Foreskin keratinocyte (primary cell): ENCODE measurements at places on chromosomes 5 and 9. TPM values are rescaled to one million over a fixed set of nuclear protein-coding genes. Genes with fewer than 3 reads are reported as not detected.
A peak's percentile ranks its signal among the peaks of the same experiment; 100 is the strongest.

INSL4 gene
- total RNA-seq = not detected in 2 replicates

LHX6 gene
- 0.11 and 0.44 TPM in 2 replicates for total RNA-seq

CCL27 gene
- total RNA-seq = 0.49 and 0.95 TPM in 2 replicates

PRSS3 gene
- 89.9 and 199 TPM in 2 replicates for total RNA-seq

ARL10 gene
- 4.2 and 5.2 TPM in 2 replicates for total RNA-seq

MRPL50 gene
- 13.0 and 14.0 TPM in 2 replicates for total RNA-seq

- peak; percentile 34 for DNase-seq
These were observed 255.6 kb upstream of the IZUMO3 start for GRCh38 chr9:24801344-24801743.

- no peak for DNase-seq
These were observed 67.3 kb upstream of the ZFR start for GRCh38 chr5:32511776-32512374.

GRCh38 chr9:113577525-113578261 is 114.2 kb downstream of the RGS3 start:
- no peak for DNase-seq

DNA sequence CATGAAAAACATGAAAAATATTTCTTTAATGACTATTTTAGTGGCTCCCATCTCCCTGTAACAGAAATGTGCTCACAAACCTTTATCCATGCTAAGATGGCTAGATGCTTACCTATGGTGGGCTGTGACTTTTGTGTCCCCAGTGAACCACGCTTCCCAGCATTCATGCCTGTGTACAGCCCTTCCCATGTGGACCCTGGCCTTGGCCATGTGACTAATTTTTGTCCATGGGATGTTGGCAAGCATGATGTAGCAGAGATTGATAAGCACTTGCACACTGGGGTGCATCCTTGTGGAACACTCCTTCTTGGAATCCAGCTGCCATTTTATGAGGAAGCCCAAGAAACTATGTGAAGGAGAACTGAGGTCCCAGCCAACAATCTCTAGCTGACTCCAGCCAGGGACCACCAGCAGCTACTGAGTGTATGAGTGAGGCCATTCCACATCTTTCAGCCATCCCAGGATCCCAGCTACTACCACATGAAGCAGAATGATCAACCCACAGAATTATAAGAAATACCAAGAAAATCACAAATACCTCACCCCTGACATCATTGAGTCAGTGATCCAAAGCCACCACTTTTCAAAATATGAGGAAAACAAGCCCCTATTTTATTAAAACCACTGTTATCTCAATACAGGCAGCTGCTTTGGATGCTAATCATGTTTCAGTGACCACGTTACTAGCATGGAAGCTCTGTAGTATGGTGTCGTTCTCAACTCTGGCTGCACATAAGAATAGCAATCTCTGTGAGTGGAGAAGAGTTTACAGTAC is 16.1 kb upstream of the RAI14 start:
- no peak for DNase-seq

DNA sequence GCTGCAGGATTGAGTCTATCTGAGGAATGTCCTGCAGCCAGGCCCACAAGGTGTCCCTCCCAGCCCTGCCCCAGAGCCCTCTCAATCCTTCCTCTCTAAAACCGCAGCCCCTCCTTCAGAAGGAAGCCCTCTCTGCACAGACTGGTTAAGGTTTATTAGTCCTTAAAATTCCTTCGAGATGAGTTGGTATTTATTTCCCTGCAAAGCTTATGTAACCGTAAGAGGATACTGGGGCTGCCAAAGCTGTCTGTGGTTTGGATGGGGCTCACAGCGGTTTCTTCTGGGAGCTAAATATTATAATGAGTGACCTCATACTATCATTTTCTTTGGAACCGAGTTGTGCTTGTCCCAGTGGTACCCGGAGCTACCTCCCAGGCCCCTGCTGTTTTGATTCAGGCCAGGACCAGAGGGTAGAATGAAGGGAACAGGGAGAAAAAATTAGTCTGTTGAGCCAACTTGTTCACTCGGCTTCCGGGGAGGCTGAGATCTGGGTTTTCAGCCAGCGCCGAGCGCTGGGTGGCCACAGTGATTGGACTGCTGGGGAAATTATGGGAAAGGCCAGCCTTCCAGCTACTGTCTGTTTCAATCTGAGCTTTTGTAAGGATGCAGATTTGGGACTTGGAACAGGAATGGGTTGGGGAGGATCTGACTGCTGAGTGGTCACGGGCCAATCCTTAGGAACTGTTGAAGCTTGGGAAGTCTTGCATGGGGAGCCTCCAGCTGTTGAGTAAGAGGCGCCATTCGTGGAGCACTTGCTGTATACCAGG is 107.5 kb downstream of the NDFIP1 start:
- peak; percentile 97 for DNase-seq

GRCh38 chr5:90267646-90268045 is 141.9 kb downstream of the CETN3 start:
- DNase-seq = no peak

GRCh38 chr5:168291342-168291963 is at the start of gene WWC1:
Gene WWC1, plus strand, starts transcription at chr5:168291645. Its CDS starts 508 bp downstream, at chr5:168292153.
- DNase-seq = peak; percentile 80

DNA sequence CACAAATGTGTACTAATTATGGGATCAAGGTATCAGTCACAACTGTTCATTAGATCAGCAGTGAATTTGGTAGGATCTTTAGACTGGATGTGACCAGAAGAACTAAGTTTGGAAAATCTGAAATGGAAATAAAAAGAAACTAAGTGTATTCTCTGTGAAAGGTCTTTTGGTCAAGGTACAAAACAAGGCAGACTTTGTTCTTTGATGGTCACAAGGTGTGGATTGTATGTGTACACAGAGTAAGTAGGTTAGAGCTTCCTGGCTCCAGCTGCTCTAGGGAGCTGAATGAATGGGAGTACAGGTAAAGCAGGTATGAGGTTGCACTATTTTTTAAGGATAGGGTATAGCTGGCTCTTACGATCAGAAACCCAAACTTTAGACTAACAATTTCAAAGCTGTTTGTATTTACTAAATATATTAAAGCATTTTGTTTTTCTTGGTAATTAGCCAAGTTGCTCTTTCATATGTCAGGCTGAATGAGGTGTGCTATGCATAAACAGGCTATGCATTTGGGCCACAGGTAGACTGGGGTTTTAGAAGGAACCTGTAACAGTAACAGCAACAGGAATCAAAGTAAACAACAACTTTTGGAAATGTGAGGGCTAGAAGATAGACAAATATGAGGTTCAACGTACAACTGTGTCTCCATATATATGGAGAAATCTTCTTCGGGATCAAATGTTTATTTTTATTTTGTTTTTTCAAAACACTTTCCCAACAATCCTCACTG is 32.5 kb downstream of the FAM169A start:
- DNase-seq = no peak

DNA sequence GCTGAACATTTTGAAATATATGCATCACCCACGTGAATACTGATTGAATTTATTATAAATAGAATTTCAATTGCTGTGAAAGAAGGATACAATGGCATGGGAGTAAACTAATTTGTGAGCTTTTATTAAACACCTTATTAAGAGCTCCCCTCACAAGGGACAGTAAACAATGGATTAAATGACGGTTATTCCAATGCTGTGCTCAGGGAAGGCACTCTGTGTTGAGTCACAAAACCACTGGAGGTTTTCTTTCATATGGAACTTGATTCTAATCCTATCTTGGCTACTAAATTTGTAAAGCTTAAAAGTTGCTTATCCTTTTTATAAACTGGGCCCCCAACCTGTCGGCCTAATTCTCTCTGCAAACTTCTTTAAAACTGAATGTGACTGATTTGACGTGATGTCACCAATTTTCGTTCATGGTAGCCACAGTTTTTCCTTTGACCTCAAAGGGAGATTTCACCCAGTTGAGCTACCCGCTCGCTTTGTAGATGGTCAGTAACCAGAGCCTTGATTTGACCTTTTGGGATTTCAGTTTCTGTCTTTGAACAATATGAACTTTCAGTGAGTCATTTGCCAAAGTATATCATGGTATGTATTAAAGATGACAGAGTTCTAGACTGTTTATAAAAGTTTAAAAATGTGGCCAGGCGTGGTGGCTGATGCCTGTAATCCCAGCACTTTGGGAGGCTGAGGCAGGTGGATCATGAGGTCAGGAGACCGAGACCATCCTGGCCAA is 61.3 kb upstream of the PIK3R1 start:
- no peak for DNase-seq

DNA sequence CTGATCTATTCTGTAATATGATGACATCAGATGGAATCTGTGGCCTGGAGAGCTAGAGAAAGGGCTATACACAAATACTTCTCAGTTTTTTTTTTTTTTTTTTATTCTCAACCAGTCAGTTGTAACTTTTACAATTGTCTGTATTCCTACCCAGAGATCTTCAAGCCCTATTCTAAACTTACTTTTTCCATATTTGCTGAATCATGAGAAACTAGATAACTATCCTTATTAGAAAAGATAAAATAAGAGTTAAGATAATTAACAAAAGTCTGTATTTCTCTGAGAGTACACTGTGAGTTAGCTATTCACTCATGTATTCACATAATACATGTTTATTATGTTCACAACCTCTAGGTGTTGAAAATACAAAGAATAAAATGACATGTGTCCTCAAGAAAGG is 1575.9 kb downstream of the EFNA5 start:
- no peak for DNase-seq

DNA sequence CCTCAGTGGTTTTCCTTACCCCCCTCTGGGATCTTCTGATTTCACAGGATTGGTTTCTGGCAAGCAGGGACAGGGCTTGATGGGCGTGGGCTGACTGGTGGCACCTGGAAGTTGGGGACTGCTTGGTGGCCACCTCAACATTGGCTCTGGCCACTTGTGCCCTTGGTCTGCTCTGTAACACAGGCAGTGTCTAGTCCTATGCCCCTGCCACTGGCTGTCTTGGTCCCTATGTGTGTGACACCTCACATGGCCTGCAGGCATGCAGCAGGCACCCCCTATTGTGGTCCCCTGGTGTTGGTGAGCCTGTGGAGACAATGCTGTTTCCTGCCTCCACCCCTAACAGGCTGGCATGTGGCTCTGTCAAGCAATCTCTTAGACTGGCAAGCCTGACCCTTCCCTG is 71.3 kb downstream of the GDA start:
- DNase-seq = no peak

DNA sequence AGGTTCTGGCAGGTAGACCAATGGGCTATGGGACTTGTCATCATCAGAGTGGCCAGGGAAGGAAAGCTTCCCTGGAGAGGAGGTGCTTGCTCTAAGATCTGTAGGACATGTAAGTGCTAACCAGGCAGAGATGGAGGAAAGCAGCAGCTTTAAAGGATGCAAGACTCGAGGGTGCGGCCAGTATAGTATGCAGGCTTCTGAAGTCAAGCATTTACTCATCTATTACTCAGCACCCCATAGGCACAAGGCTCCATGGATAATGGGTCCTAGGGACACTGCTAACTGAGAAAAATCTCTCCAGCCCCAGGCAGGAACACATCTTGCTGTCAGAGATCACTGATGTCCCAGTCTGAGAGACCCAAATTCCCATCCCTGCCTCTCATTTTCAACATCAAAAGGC is 49.7 kb downstream of the WWC1 start:
- peak; percentile 79 for DNase-seq

DNA sequence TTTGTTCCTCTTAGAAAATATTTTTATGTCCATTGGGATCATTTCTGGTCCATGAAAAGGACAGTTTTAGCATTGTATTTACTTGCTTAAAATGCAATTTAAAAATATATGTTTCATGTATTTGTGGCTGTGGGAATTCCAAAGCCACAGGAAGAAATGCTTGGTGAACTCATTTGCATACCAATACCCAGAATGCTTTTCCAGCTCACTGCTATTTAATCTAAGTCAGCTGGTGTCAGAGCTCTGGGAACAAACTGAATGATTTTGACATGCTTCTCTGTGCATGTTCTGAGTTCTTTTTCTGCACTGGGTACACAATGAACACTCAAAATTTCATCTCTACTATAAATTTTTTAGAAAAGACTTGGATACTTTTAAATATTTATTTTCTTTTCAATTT is 482.8 kb upstream of the ARRDC3 start:
- DNase-seq = no peak

DNA sequence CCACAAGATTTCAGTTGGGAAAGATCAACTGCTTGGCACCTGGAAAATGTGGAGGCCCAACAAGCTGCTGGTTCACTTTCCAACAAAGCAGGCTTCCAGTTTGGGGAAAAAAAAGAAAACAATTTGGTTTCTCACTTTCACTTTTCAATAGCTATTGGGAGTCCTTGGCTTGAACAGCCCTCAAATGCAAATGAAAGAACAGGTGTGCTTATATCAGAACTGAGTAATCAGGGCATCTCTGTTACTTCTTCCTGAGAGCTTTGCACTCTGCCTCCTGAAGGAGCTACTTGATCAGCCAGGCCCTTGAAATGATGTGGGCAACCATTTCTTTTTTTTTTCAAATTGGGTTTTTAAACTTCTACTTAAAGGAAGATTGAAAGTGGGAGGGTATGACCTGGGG is 73.5 kb downstream of the MFAP3 start:
- no peak for DNase-seq

DNA sequence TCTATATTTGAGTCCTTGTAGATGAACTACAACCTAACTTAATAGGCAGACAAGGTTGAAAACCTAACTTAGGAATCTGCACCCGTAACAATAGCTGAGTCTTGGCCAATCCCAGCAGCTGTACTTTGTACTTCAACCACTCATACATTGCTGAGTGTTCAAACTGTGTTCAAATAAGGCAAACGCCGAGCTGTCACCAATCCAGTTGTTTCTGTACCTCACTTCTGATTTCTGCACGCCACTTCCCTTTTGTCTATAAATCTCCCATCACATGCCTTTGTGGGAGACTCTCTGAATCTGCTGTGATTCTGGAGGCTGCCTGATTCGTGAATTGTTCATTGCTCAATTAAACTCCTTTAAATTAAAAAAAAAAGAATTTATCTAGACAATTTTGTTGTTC is 167.8 kb upstream of the TUT7 start:
- no peak for DNase-seq

DNA sequence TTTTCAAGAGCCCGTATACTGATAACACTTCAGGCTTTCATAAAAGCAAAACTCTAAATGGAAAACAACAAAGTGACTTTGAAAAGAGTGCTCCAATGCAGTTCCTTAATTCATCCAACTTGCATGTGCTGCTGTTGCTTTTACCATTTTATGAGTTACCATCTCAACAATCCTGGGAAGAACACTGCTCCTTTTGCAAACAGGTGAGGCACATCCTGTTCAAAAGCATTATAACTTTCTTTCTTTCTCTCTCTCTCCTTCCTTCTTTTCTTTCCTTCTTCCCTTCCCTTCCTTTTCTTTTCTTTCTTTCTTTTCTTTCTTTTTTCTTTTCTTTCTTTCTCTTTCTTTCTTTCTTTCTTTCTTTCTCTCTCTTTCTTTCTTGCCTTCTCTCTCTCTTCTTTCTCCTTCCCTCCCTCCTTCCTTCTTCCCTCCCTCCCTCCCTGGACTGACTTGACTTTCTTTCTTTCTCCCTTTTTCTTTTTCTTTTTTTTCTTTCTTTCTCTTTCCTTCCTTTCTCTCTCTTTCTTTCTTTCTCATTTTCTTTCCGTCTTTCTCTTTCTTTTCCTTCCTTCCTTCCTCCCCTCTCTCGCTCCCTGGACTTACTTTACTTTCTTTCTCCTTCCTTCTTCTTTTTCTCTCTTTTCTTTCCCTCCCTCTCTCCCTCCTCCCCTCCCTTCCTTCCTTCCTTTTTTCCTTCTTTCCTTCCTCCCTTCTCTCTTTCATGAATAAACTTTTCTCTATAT is 11.2 kb upstream of the PARP8 start:
- DNase-seq = no peak

GRCh38 chr5:159098603-159099436 is 896 bp downstream of the EBF1 start:
- peak; percentile 22 for DNase-seq

GRCh38 chr9:120383999-120384924 is 195.7 kb downstream of the CDK5RAP2 start:
- DNase-seq = no peak
